ENCODE measurements at places on chromosomes 3 and 15.

GRCh38 chr3:159951540-159951939 is 37.1 kb upstream of the IL12A start:
- no peak for DNase-seq

GRCh38 chr3:159734681-159735080 is 254.0 kb upstream of the IL12A start:
- no peak for DNase-seq

DNA sequence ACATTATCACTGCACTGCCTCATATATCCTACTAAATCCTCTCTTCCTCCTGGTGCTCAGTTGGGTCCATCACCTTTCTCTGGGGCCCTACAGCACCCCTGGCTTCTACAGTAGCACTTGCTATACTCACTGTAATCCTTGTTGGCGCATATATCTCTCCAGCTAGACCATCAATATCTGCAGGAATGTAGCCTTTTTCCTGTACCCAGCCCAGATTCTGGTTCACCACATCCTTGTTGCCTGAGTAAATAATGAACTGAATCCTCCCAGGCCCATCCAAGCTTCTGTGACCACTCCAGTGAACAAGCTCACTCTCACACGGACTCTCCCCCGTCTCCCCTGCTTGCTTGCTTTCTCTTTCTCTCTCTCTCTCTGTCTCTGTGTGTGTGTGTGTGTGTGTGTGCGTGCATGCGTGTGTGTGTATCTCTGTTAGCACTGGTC is 62.5 kb upstream of the LIPC start:
- peak; percentile 84 for DNase-seq

GRCh38 chr3:72306800-72307341 is 521.9 kb upstream of the PROK2 start:
- no peak for DNase-seq

GRCh38 chr3:169255511-169255910 is 408.0 kb downstream of the MECOM start:
- DNase-seq: no peak

DNA sequence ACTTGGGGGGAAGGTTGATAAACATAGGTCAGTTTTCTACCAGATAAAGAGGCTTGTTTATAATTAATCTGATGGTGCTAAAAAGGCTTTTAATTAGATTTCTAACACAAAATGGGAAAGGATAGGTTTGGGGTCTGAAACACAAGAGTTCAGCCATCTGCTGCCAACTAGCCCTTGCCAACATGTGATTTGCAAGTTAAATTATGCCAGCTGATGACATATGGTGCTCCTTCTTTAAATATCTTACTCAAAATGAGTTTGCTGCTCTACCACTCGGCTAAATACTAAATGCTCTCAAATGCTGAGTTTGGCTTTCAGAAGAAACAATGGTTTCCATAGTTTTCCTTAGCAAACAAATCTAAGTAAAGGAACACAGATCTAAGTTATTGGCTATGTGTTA is 557.8 kb upstream of the CCDC54 start:
- no peak for DNase-seq

DNA sequence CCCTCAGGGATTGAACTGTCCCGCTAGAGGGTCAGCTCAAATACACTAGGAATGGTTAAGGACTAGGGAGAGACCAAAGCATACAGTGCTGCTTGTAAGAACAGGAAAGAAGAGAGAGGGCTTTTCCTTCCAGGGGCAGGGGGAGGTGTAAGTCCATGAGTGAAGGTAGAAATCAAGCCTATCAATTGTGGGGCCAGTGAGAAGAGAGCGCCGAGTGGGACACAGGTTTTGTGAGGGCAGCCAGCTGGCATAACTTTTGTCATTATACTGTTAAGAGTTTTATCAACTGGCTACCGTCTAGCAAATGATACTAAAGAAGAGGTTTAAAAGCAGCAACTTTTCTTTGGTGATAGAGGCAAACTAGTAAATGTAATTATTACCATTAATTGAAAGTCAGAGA is 45.0 kb downstream of the LMCD1 start:
- no peak for DNase-seq

- no peak for DNase-seq
These were observed 94.5 kb downstream of the SERPINI1 start for GRCh38 chr3:167830007-167830406.

GRCh38 chr3:10164546-10165393 is at the start of gene IRAK2:
Gene IRAK2 (plus strand): TSS chr3:10164919. CDS start chr3:10164955, 36 bp downstream.
- DNase-seq: no peak

GRCh38 chr15:56794165-56794552 is 60.9 kb upstream of the ZNF280D start:
- peak; percentile 74 for DNase-seq

- DNase-seq: no peak
These were observed 15.9 kb upstream of the ABHD2 start for GRCh38 chr15:89072277-89072869.

GRCh38 chr15:74333093-74333492 is 34.4 kb downstream of the CYP11A1 start:
- no peak for DNase-seq

DNA sequence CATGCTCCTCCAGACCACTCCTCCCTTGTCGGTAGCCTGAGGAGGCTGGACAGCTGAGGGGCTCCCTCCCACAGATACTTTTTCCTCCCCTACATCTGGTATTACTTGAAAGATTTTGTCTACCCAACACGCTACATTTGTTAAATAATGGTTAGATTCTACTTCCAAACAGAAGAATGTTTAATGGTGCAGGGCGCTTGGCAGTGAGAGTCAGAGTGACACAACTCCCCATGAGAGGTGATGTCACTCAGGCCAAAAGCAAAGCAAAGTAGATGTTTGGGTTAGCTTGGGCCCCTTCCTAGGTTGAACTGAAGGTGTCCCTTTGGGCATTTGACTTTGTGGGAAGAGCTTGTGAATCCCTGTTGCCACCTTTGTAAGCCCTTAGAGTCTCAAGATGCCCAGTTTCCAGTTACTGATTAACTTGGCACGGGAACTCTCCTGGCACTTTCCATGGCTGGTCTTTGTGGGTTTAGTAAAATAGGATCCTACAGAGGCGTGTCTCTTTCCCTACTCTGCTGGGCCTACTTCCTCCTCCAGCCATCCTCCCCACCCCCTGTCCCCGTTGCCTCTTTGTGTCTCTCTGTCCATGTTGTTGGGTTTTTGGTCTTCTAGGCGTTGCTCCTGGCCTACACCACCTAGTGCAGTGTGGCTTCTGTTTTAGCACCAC is 5.6 kb downstream of the LIMD1 start:
- DNase-seq: no peak

GRCh38 chr3:159828542-159828943 is 160.1 kb upstream of the IL12A start:
- DNase-seq: peak; percentile 30

GRCh38 chr3:156627946-156628569 is 46.3 kb upstream of the TIPARP start:
- DNase-seq: no peak

DNA sequence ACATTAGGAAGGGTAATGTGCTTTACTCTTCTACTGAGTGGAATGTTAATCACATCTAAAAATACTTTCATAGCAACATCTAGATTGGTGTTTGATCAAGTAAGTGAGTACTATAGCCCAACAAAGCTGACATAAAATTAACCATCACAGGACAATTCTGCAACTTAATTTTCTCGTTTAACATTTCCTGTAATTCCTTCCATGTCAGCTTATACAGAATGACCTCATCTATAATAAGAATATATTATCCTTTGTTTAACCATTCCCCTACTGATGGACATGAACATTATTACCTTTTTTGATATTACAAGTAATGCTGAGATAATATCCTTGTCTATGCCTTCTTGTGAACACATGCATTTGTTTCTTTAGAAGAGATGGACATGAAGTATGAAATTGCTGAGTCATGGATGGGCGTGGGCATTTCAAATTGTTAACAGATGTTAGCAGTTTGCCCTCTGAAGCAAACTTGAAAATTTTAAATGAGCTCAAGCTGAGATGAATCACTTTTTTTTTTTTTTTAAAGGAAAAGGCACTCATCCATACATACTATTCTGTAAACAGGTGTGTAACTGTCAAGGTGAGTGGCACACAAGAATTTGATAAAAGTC is 85.1 kb downstream of the OXNAD1 start:
- DNase-seq: no peak

DNA sequence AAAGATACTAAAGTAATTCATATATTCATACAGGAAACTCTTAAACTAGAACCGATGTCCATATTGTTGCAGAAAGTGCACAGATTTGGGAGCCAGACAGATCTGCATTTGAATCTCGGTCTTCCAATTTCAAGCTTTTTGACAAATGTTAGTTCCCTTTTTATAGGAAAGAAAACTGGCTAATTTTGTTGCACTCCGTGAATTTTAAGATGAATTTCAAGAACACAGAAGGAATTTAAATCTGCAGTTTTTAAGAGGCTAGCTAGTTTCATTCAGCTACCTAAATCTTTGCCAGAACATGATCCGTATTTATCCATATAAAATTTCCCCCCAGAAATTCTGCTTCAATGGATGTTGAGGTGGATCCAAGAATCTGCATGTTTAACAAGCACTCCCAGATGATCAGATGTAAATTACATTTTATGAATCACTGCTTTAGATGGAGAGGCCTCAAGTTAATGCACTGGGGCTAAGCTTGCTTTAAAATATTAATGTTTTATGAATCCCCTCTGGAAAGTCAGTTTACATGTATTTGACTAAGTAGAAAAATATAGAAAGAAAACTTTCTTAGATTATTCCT is 1296.3 kb upstream of the CADM2 start:
- no peak for DNase-seq

GRCh38 chr3:48409291-48410201 is 20.3 kb downstream of the PLXNB1 start:
- DNase-seq: no peak

- DNase-seq: no peak
These were observed 1.9 kb downstream of the TBL1XR1 start for GRCh38 chr3:177195242-177195991.

- no peak for DNase-seq
These were observed 11.8 kb downstream of the ANAPC13 start for GRCh38 chr3:134473868-134474546.

DNA sequence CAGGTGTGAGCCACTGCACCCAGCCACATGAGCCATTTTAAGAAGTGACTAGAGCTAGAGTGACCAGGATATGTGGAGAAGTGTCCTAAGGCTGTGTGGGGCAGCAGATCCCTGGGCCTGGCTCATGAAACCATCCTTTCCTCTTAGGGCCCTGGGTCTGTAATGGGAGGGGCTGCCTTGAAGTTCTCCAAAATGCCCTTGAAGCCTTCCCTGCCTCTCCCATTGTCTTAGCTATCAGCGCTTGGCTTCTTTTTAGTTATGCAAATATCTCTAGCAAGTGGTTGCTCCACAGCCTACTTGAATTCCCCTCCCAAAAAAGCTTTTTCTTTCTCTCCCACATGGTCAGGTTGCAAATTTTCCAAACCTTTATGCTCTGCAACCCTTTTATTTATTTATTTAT is 112.4 kb upstream of the SPATA16 start:
- DNase-seq: no peak

DNA sequence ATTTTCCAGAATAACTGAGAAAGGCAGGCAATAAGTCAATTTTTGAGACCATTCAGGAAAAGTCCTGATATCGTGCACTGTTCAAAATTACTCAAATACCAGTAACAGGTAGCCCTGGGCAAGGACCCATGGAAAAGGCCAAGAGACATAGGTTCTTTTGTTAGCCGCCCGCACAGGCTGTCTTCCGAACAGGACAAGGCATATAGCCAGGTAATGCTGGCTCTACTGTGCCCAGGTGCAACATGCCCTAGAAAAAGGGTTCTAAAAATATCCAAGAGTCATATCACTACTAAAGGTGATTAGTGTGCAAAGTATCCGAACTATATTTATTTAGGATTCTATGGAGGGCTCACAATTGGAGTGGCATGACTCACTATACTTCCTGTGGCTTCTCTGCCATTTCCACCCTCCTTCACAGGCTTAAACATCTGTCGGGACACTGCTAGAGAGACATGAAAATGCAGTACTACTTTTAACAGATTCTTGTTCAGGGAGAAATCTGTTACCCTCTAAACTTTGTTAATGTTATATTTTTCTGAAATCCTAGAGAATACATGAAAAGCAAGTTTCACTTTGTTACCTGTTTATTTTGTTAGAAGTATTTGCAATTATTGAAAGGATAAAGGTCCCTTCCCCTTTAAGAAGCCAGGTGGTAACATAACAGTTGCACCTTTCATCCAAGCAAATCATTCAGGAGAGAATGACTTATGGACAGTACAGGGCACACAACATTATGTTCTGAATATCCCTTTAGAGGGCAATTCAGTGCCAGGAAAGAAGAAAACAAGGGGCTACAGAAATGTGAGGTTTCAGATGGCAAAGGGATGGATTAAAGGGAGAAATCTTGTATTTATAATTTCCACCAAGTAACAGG is 293.3 kb upstream of the THBS1 start:
- no peak for DNase-seq

Measured in HS-27A (cell line).